Mesenchymal stem cell (in vitro differentiated cells and primary cell): ENCODE measurements at places on chromosomes 4 and X.

GRCh38 chr4:134740290-134740689, 538.7 kb upstream of the PABPC4L start:
- H3K4me1 ChIP-seq = no peaks in the 10 kb centered on the region
- H3K4me3 ChIP-seq = no peak overlapping the region
- DNase-seq = no peak
- no peak overlapping the region for H3K27ac ChIP-seq
- H3K27me3 ChIP-seq = no peaks in the 10 kb centered on the region

DNA sequence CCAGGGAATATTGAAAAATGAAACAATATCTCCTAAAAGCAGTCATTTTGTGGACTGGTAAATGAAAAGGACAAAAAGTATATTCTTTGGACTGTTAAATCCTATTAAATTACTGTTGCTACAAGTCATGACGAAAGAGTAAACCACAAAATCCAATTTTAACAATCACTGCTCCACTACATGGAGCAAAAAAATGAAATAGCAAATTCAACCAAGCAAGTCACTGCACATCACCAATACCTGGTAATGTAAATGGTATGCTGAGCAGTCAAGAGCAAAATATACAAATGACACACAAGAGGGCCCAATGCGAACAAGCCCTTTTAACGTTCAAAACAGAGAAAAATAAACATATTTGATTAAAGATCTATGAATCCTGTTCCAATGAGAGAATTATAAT, 126.2 kb downstream of the KLHL13 start:
- H3K27ac ChIP-seq = peak overlapping the region; percentile 38
- no peak overlapping the region for H3K4me3 ChIP-seq
- no peak for DNase-seq

DNA sequence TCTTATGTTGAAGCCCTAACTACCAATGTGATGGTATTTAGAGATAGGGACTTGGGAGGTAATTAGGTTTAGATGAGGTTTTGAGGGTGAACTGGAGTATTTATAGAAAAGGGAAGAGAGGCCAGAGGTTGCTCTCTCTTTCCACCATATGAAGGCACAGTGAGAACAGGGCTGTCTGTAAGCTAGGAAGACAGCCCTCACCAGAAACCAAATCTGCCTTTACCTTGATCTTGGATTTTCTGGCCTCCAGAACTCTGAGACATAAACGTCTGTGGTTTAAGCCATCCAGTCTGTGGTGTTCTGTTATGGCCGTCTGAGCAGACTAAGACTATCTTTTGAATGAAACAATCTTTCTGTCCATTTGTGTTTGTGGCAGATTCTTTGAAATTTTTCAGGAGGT, 223.7 kb downstream of the PDHA2 start:
- no peaks in the 10 kb centered on the region for H3K27me3 ChIP-seq
- peak; percentile 4 for DNase-seq
- no peaks in the 10 kb centered on the region for H3K36me3 ChIP-seq
- H3K4me3 ChIP-seq = no peak overlapping the region

DNA sequence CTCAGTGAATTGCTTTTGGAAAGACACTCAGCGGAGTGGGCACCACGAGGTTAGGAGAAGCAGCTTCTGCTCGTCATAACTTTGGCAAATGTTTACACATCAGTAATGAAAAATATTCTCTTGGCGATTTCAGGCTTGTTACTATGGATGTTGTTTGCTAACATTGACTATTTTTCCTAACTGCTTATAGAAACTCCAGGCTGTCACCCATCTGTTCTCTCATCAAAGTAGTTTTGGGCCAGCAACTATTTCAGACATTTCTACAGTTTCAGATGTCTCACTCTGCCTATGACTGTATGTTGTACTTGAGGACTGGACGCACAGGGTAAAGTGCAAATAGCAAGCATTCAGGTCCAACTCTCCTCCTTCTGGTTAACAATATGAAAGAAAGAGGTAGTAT, 346.7 kb downstream of the TRIML1 start:
- H3K36me3 ChIP-seq = no peaks in the 10 kb centered on the region
- H3K27ac ChIP-seq = no peak overlapping the region
- DNase-seq = no peak
- no peak overlapping the region for H3K4me3 ChIP-seq

- H3K4me3 ChIP-seq = no peak overlapping the region
- no peaks in the 10 kb centered on the region for H3K27me3 ChIP-seq
- H3K27ac ChIP-seq = no peak overlapping the region
These were observed 429.3 kb downstream of the INPP4B start for GRCh38 chr4:142416711-142417275.

DNA sequence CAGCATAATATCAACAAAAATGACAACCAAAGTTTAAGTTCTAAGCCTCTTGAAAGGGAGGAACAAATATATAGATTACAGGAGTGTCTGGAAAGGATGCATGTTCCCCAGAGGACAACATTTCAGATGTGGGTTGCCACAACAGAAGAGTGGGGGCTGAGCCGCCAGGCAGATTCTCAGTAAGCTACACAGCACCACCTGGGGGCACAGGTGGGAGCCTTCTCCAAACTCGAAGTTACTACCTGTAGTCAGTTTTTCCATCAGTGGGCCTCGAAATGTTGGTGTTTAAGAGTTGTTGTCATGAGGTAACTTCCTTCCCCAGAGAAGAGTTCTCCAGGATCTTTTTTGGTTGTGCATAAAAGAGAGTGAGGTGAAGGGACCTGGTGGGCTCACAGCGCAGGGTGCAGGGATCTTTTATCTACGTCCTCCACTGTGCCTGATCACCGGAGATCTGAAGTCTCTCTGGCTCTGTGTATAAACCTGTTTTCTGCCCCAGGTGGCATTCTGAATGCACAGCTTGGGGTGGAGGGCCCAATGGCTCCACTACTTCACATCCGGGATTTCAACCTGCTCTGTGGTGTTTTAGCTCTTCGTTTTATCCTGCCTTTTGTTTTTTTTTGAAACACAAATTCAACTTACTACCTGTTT, 58.4 kb upstream of the STS start:
- peaks cover 4% of the 10 kb centered on the region for H3K4me1 ChIP-seq
- peaks cover 7% of the 10 kb centered on the region for H3K36me3 ChIP-seq
- no peak for DNase-seq
- no peak overlapping the region for H3K4me3 ChIP-seq

- H3K4me3 ChIP-seq = peak overlapping the region; percentile 56
- no peaks in the 10 kb centered on the region for H3K27me3 ChIP-seq
- DNase-seq = peak; percentile 49
- no peaks in the 10 kb centered on the region for H3K36me3 ChIP-seq
- H3K27ac ChIP-seq = peak overlapping the region; percentile 14
These were observed 518 bp downstream of the PRDM8 start for GRCh38 chr4:80197601-80198440.

DNA sequence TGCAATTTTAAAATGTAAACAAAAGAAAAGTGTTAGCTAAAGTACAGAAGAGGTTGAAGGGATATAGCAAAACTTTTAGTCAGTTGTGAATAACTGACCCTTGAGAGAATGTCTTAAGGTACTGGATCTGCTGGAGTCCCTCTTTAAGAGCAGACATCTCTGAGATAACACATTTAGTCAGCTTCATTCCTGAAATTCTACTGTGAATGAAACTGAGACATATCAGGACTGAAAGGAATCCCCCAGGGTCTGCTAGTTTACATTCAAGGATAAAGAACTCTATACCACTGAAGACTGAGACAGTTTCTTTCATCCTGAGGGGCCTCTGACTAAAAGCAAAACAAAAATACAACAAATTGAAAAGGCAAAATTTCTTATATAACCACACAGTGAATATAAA, 54.4 kb downstream of the PGRMC1 start:
- DNase-seq = no peak
- no peaks in the 10 kb centered on the region for H3K36me3 ChIP-seq
- H3K27me3 ChIP-seq = no peaks in the 10 kb centered on the region

DNA sequence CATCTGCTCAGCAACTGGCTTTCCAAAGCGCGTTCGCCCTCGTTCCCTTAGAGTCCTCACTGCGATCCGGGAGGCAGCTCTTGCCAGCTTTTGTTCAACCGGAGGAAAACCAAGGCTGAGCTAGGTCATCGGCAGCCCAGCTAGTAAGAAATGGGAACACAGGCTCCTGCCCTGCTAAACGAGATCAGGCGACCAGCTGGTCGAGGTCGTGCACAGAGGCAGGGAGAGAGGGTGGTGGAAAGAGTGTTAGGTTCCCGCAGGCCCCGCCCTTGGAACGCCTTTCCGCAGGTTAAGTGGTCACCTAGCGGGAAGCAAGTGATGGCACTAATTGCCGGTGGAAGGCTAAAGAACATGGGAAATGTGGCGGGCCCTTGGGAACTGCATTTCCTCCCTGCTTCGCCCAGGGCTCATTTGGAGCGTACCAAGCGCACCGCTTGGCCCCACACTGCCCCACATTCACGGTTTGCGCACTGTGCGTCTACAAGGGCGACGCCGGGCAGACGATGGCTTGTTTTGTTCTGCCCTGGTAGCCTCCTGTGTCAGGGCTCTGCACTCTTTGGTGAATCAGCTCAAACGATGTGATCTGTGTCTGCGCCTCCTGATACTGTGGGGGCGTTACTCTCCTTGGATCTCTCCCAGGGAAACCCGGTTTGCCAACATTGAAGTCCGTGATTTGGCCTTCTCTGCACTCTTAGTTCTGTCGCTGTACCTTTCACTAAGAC, 7.2 kb upstream of the PRDM8 start:
- H3K27me3 ChIP-seq = no peaks in the 10 kb centered on the region
- no peak for DNase-seq
- H3K4me3 ChIP-seq = peak overlapping the region; percentile 15
- peaks cover 17% of the 10 kb centered on the region for H3K4me1 ChIP-seq
- H3K27ac ChIP-seq = no peak overlapping the region
- H3K36me3 ChIP-seq = peaks cover 3% of the 10 kb centered on the region

GRCh38 chrX:141879616-141880015, 24.1 kb upstream of the MAGEC1 start:
- H3K4me1 ChIP-seq = no peaks in the 10 kb centered on the region
- no peak overlapping the region for H3K4me3 ChIP-seq
- H3K36me3 ChIP-seq = no peaks in the 10 kb centered on the region
- DNase-seq = no peak

- no peak overlapping the region for H3K27ac ChIP-seq
- peak; percentile 85 for DNase-seq
- H3K4me3 ChIP-seq = no peak overlapping the region
- no peaks in the 10 kb centered on the region for H3K27me3 ChIP-seq
- H3K36me3 ChIP-seq = peaks cover 62% of the 10 kb centered on the region
These were observed 19.6 kb downstream of the RCHY1 start for GRCh38 chr4:75494563-75494962.

DNA sequence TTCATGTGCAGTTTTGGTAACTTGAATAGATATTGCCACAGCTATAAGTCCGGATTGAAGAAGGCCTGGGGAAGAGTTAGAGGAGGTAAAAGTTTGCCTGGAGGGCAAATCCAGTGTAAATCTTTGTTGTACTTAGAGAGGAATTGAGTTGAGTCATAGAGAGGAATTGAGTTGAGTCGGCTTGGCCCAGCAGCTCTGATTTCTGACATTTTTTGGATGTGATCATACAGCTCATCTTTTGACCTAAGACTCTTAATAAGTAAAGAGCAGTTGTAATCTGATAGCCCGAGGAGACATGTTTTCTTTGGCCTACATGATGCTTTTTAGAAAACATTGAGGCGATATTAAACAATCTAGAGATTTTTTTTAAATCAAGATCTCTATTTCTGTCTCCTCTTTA, 3.9 kb downstream of the KIT start:
- peak; percentile 68 for DNase-seq
- H3K4me1 ChIP-seq = peaks cover 31% of the 10 kb centered on the region
- H3K36me3 ChIP-seq = no peaks in the 10 kb centered on the region

GRCh38 chrX:132181364-132181763, 37.9 kb downstream of the RAP2C start:
- no peaks in the 10 kb centered on the region for H3K36me3 ChIP-seq
- no peak overlapping the region for H3K27ac ChIP-seq
- no peak overlapping the region for H3K4me3 ChIP-seq
- no peak for DNase-seq

- H3K4me1 ChIP-seq = no peaks in the 10 kb centered on the region
- H3K4me3 ChIP-seq = no peak overlapping the region
- H3K36me3 ChIP-seq = no peaks in the 10 kb centered on the region
- no peak for DNase-seq
- no peaks in the 10 kb centered on the region for H3K27me3 ChIP-seq
These were observed 93.2 kb upstream of the DIAPH2 start for GRCh38 chrX:96591421-96591820.

- no peak for DNase-seq
- no peak overlapping the region for H3K27ac ChIP-seq
- H3K4me1 ChIP-seq = no peaks in the 10 kb centered on the region
- no peaks in the 10 kb centered on the region for H3K36me3 ChIP-seq
- no peak overlapping the region for H3K4me3 ChIP-seq
- H3K27me3 ChIP-seq = no peaks in the 10 kb centered on the region
These were observed 242.9 kb upstream of the ANKRD50 start for GRCh38 chr4:124955476-124955875.

- H3K27ac ChIP-seq = no peak overlapping the region
- no peaks in the 10 kb centered on the region for H3K4me1 ChIP-seq
- no peak overlapping the region for H3K4me3 ChIP-seq
- no peaks in the 10 kb centered on the region for H3K36me3 ChIP-seq
- H3K27me3 ChIP-seq = no peaks in the 10 kb centered on the region
These were observed 258.9 kb downstream of the SPANXN1 start for GRCh38 chrX:145506214-145506613.

GRCh38 chr4:72283357-72283756, 251.6 kb downstream of the NPFFR2 start:
- H3K36me3 ChIP-seq = no peaks in the 10 kb centered on the region
- H3K27ac ChIP-seq = no peak overlapping the region
- no peak for DNase-seq
- no peaks in the 10 kb centered on the region for H3K27me3 ChIP-seq
- H3K4me3 ChIP-seq = no peak overlapping the region

DNA sequence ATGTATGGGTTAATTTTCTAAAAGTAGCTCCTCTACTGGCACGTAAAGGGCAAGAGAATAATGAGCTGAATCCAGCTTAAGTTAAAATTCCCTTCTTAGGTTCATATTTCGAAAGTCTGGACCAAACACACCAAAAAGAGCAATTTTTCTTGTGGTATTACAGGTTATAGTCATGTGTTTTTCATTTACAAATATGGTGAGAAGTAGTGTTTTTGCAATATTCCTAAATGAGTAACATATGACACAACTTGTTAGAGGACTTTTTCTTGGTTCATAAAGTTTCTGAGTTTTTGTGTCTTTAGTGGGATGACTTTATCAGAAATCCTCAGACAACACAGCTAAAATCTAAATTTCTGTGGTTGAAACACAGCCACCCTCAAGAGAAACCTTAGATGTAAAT, 172.1 kb downstream of the AFF2 start:
- DNase-seq = no peak
- H3K27me3 ChIP-seq = no peaks in the 10 kb centered on the region
- H3K36me3 ChIP-seq = no peaks in the 10 kb centered on the region
- H3K4me1 ChIP-seq = no peaks in the 10 kb centered on the region
- no peak overlapping the region for H3K4me3 ChIP-seq
- no peak overlapping the region for H3K27ac ChIP-seq

GRCh38 chr4:23237771-23238170, 545.0 kb downstream of the GBA3 start:
- peaks cover 1% of the 10 kb centered on the region for H3K4me1 ChIP-seq
- no peak for DNase-seq
- H3K36me3 ChIP-seq = no peaks in the 10 kb centered on the region
- no peak overlapping the region for H3K27ac ChIP-seq
- H3K4me3 ChIP-seq = no peak overlapping the region
- no peaks in the 10 kb centered on the region for H3K27me3 ChIP-seq

GRCh38 chr4:153471698-153472093, 5.5 kb downstream of the TMEM131L start:
- no peak overlapping the region for H3K27ac ChIP-seq
- H3K4me1 ChIP-seq = peaks cover 8% of the 10 kb centered on the region
- peaks cover 4% of the 10 kb centered on the region for H3K36me3 ChIP-seq
- H3K4me3 ChIP-seq = no peak overlapping the region
- no peak for DNase-seq
